NB4 (cell line): ENCODE measurements at places on chromosomes 16 and 17.
A peak's percentile ranks its signal among the peaks of the same experiment; 100 is the strongest.

- no peak for DNase-seq
Observed at GRCh38 chr16:29111421-29111820, 126.6 kb downstream of the LAT start.

- DNase-seq: no peak
Observed at GRCh38 chr17:59355030-59355701, 23.7 kb downstream of the YPEL2 start.

DNA sequence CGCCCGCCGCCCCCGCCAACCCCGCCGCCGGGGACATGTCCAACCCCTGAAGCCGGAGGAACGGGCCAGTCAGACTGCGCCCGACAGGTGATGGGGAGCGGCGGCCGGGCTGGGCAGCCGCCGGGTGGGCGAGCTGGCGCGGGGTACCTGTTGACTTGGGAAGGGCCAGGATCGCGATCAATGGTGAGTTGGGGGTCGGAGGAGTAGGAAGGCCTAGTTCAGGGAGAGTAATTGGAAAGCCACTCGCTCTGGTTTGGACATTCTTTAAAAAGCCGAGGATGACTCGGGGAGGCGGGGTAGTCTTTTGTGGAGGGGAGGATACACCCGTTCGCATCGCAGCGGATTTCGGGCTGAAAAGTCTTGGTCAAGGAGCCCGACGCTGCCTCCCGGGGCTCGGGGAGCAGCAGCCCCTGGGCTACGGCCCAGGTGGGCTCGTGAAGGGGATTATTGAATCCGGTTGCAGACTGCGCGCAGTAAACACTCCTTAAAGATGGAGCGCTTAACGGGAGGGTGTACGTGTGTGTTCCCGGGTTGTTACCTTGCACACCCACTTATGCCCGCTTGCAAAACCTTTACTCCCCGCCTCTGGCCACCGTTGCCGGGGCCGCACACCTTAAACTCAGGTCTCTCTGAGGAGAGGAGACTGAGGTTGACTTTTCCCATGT lies 123.8 kb downstream of the GOSR1 start:
- DNase-seq: peak; percentile 52

DNA sequence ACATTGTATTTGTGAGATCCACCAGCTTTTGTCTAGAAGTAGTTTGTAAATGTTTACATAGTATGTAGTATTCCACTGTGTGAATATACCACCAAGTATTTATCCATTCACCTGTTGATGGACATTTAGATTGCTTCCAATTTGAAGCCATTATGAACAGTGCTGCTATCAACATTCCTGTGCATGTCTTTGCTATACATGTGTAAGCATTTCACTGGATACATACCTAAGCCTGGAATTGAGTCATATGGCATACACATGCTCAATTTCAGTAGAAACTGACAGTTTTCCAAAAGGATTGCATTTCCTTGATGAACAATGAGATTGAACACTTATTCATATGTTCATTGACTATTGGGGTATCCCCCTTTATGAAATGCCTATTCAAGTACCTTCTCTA lies 540.6 kb upstream of the SOX9 start:
- no peak for DNase-seq
